Stomach (tissue), 19 donors: ENCODE measurements at places on chromosomes 3 and 15. TPM values are rescaled to one million over a fixed set of nuclear protein-coding genes. Genes with fewer than 3 reads are reported as not detected.
A peak's percentile ranks its signal among the peaks of the same experiment; 100 is the strongest.

ZIC1 gene
- not detected for polyA plus RNA-seq

DNA sequence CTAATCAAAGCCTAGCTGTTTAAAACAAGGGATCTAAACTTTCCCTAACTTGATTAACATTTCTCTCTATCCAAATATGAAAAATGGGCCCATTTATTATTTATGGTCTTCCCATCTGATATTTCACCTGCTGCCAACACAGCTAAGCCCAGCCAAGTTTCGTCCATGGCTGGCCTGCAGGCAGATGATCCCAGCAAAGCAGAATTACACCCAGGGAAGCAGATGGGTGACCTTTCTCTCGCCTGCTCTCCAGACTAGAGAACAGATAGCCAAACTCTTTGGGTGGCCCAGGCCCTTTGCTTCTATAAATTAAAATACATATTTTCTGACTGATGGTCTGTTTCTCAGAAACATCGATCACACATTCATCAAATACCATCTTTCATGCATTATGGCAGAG, 1038.8 kb downstream of the AGBL1 start:
- DNase-seq, result peak; percentile 28
- H3K27ac ChIP-seq, result no peak overlapping the region
- H3K36me3 ChIP-seq, result no peaks in the 10 kb centered on the region
- H3K4me1 ChIP-seq, result no peaks in the 10 kb centered on the region
- no peaks in the 10 kb centered on the region for H3K27me3 ChIP-seq

GRCh38 chr15:91521996-91522395, 331.5 kb upstream of the SLCO3A1 start:
- H3K4me3 ChIP-seq, result no peak overlapping the region
- no peaks in the 10 kb centered on the region for H3K36me3 ChIP-seq
- no peak for DNase-seq
- no peaks in the 10 kb centered on the region for H3K4me1 ChIP-seq

DUOXA1 gene
- polyA plus RNA-seq, result 27.1 TPM

ARPIN gene
- 13.4 TPM for polyA plus RNA-seq

DNA sequence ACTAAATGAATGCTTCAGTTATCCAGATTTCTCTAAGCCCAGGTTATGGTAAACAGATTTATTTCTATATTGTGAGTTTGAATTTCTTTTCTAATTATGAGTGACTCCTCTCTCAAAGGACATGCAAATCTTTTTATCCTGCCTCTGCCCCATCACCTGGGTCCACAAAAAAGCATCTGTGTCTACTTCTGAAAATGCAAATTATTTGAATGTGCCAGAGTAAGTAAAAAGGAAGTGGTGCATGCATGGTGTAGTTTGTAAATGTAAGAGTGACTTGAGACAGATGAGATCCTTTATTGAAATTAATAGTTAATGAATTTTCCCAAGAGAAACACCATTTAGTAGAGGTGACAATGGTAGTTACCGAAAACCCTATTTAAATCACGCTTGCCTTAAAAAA, 26.9 kb downstream of the MCTP2 start:
- no peaks in the 10 kb centered on the region for H3K36me3 ChIP-seq
- no peak for DNase-seq
- peaks cover 17% of the 10 kb centered on the region for H3K4me1 ChIP-seq
- no peak overlapping the region for H3K4me3 ChIP-seq
- H3K27me3 ChIP-seq, result no peaks in the 10 kb centered on the region

GRCh38 chr3:153749070-153749610, 372.1 kb upstream of the ARHGEF26 start:
- no peak for DNase-seq
- no peak overlapping the region for H3K4me3 ChIP-seq
- H3K4me1 ChIP-seq, result peaks cover 7% of the 10 kb centered on the region
- no peaks in the 10 kb centered on the region for H3K36me3 ChIP-seq

MITF gene
- 3.7 TPM for polyA plus RNA-seq

SH2D7 gene
- polyA plus RNA-seq, result not detected

DNA sequence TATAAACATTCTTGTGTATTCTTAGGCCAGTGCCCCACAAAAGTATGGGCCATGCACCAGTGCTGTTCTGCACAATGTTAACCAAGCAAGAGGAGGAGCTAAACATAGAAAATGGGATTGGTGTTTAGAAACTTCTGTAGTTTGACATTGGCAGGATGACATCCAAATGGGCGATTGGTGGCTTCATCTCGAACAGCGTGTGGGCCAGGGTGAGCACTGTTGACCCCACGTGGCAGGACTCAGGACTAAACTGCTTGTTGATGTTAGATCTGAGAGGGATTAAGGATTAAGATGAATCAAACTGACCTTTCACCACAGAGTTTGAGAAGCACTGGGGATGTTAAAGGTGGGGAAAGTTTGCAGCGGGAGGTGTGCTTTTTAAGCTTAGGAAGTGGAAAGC, 31.9 kb downstream of the ZNF710 start:
- no peak for DNase-seq
- peaks cover 99% of the 10 kb centered on the region for H3K4me1 ChIP-seq
- no peak overlapping the region for H3K4me3 ChIP-seq

DNA sequence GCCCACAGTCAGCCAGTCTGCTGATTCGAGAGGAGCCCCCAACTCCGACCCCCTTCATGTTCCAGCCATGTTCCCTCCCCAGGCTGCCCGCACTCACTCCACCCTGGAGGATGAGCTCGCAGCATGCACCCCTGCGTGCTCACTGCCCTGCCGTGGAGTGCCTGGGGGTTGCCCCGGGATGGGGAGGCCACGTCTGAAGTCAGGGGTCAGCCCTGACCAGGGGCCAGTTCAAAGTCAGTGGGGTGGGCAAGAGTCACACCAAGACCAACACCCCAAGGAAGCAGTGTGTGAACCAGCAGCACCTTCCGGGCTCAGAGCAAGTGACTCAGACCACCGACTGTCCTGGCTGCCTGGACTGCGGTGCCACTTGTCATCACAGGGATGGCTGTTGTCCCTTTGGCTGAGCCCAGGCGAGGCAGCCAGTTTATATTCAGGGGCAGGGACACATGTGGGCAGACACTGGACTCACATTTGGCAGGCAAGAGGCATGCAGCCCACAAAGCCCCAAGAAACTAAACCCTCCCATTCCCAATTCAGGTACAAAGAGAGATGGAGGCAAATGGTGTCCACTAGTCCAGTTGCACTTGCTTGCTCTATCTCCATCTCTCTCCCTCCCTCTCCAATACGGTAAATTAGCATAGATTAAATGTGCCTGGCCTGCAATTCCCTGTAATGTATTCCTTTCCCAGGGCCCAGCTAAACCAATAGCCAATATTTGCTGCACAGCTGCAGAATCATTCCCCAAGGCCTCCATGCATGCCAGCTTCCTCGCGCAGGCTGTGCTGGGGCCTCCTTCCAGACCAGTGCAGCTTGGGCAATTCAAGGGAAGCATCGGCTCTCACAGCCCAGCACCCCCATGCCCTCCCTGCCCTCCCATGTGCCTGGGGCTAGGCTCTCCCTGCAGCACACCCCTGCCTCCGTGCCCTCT, 135.7 kb upstream of the IQSEC1 start:
- no peak overlapping the region for H3K27ac ChIP-seq
- peaks cover 62% of the 10 kb centered on the region for H3K27me3 ChIP-seq
- no peaks in the 10 kb centered on the region for H3K4me1 ChIP-seq
- no peak overlapping the region for H3K4me3 ChIP-seq
- no peak for DNase-seq
- no peaks in the 10 kb centered on the region for H3K36me3 ChIP-seq

GRCh38 chr15:95872366-95872771, 458.1 kb upstream of the NR2F2 start:
- H3K27ac ChIP-seq, result no peak overlapping the region
- DNase-seq, result no peak
- no peak overlapping the region for H3K4me3 ChIP-seq
- H3K27me3 ChIP-seq, result no peaks in the 10 kb centered on the region
- peaks cover 6% of the 10 kb centered on the region for H3K4me1 ChIP-seq

GRCh38 chr3:55341502-55342031, 145.5 kb downstream of the WNT5A start:
- no peaks in the 10 kb centered on the region for H3K36me3 ChIP-seq
- no peak for DNase-seq
- no peak overlapping the region for H3K27ac ChIP-seq
- H3K4me3 ChIP-seq, result no peak overlapping the region
- H3K4me1 ChIP-seq, result no peaks in the 10 kb centered on the region
- no peaks in the 10 kb centered on the region for H3K27me3 ChIP-seq

DNA sequence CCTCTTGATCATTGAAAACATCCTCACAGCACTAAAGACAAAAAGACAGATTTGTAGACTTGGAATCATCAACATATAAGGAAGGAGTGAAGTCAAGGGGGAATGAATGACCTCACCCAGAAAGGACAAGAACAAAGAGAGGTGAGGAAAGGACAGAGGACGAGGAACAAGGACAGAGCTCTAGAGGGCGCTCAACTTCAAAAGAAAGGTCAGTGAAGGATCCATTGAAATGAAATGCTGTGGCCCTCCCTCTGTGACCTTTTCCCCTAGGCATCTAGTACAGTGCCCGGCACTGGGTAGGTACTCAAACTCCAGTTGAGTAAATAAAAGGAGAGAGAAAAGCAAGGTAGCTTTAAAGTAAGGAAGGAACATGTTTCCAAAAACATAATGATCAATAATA, 2.6 kb downstream of the ATP8B4 start:
- H3K27ac ChIP-seq, result no peak overlapping the region
- peaks cover 4% of the 10 kb centered on the region for H3K27me3 ChIP-seq
- no peak for DNase-seq
- no peaks in the 10 kb centered on the region for H3K4me1 ChIP-seq
- H3K4me3 ChIP-seq, result no peak overlapping the region

DNA sequence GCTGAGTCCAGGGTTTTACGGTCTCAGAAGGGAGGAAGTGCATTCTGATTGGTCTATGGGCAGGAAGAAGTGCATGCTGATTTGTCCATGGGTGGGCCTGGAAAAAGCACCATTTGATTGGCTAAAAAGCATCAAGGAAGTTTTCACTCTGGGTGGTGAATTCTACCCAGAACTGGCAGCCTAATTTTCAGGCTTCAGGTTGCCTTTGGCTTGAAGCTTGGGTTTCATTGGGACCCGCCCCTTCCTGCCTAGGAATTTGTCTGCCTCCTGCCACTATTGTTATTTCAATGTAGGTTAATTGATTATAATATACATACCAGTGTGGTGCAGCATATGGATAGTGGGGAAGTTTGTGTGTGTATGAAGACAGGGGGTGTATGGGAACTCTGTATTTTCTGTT, 1355.9 kb downstream of the SI start:
- no peak for DNase-seq
- no peaks in the 10 kb centered on the region for H3K36me3 ChIP-seq
- H3K27me3 ChIP-seq, result no peaks in the 10 kb centered on the region
- H3K4me1 ChIP-seq, result no peaks in the 10 kb centered on the region
- H3K27ac ChIP-seq, result no peak overlapping the region
- H3K4me3 ChIP-seq, result no peak overlapping the region

DNA sequence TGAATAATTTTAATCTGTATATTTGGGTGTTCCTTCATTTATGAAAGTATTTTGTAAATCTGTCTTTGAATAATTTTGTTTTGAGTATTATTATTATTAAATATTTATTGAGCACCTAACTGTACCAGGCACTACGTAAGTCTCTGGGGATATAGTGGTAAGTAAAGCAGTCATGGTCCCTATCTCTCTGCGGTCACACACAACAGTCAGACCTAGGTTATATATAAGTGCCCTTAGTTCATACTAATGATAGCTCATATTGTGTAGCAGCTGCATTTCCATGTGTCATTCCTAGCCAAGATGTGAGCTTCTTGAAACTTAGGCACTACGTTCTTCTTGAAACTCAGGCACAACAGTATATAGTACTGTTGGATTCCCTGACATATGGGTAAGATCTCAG, 12.4 kb downstream of the NKTR start:
- H3K4me3 ChIP-seq, result no peak overlapping the region
- H3K4me1 ChIP-seq, result peaks cover 87% of the 10 kb centered on the region
- no peak for DNase-seq

PLS1 gene
- 26.1 TPM for polyA plus RNA-seq

DNA sequence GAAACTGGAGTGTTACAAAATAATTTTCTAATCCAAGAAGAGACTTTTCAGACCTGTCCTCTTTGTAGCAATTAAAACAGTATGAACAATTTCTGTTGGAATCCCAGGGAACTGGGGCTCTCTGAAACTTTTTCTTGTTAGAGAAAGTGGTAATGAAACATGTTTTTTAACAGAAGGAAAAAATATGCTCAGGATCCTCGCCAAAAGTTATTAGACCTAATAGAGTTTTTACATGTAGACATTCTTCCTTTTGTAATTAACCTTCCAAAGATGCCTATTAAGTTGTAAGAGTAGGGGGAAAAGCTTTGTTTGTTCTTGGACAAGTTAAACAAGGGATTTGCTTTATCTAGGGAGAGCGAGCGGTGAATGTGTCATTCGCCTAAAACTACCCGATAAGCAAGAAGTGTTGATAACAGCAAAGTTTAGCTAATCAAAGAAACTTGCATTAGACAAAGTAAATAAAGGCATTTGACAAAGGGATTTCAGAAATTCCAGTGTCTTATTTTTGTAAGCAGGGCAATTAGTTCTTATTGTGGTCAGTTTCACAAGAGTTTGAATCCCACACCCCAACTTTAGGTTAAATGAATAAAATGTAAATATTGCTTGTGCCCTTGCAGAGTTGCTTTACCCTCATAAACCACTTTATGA, 2.3 kb downstream of the RARB start:
- H3K27me3 ChIP-seq, result no peaks in the 10 kb centered on the region
- H3K4me1 ChIP-seq, result peaks cover 55% of the 10 kb centered on the region
- DNase-seq, result no peak
- H3K27ac ChIP-seq, result peak overlapping the region; percentile 87
- peak overlapping the region; percentile 58 for H3K4me3 ChIP-seq
- H3K36me3 ChIP-seq, result no peaks in the 10 kb centered on the region

MORC1 gene
- not detected for polyA plus RNA-seq

DNA sequence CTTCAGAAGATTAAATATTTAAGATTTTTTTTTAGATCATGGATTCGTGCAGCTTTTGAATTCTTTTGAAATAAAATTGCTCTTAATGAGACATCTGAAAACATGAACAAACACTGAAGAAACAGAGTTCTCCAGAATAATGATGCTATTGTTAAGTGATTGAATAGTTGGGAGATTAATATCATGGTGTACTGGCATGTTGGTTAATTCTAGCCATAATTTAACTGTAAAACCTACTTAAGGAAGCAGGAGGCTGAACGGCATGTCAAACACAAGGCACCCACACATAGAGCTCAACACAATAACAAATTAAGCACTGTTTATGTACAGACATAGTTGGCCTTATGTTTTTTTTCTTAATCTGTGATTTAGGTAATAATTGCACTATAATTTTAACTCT, 185.6 kb downstream of the RBMS3 start:
- H3K27ac ChIP-seq, result no peak overlapping the region
- H3K27me3 ChIP-seq, result no peaks in the 10 kb centered on the region
- no peak overlapping the region for H3K4me3 ChIP-seq
- H3K4me1 ChIP-seq, result no peaks in the 10 kb centered on the region
- H3K36me3 ChIP-seq, result no peaks in the 10 kb centered on the region
